T-helper 2 cell (primary cell): ENCODE measurements at places on chromosomes 2 and 18.
A peak's percentile ranks its signal among the peaks of the same experiment; 100 is the strongest.

DNA sequence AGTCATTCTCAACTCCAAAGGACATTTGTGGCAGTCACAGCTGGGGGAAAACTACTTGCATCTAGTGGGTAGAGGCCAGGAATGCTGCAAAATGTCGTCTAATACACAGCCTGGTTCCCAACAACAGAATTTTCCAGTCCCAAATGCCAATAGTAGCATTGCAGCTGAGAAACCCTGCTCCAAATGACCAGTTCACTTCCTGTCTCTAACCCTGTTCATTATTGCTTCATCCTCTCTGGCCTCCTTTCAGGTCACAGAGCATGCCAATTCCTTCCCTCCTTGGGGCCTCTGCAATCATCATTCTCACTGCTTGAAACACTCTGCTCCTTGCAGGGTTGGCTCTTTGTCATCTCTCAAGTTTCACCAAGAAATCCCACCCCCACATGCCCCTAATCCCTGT, 139.1 kb downstream of the IRS1 start:
- DNase-seq = no peak

GRCh38 chr2:102387763-102388546, 32.4 kb downstream of the IL18R1 start:
- no peak for DNase-seq

GRCh38 chr2:165193178-165193777, 10.6 kb downstream of the SCN3A start:
- no peak for DNase-seq

DNA sequence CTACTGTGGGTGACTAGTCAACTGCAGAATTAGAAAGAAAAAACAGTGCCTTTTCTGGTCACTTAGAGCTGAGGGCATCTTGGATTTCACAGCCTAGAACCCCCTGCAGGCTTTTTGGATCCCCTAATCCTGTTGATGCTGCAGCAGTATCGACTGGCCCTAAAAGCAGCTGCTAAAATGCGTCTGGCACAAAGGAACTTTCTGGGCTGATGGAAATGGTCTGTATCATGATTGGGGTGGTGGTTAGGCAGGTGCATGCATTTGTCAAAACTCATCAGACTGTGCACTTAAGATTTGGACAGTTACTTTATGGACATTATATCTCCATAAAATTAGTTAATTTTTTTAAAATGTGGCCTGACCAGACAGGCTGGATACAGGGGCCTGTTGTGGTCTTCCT, 149.8 kb downstream of the KLHL29 start:
- DNase-seq = no peak

DNA sequence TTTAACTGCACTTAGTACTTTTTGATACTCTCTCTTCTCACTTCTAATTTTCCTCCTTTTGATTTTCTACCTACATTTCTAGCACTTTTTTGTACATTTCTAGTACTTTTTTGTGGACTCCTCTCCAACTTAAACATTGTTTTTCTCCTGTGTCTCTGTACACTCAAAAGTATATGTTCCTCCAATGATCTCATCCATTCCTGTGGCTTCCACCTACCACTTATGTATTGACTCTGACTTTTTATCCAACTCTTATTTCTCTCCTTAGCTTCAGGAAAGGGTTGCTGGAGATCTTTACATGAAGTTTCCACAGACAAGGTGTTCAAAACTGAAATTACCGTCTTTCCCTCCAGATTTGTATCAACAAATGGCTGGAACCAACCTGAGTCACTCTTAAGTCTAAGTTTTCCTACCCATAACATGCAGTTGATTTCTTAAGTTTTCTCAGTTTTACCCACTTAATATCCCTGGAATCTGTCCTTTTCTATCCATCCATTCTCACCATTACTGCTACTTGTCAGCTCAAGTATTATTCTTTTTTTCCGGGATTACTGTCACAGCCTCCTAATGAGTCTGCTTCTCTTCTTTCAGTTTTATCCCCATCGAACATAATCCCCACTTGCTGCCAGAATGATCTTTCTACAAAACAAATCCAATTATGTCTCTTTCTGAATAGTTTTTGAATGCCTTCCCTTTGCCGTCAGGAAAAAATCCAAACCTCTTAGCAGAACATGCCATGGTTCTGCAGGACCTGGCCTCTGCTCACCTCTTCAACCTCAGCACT, 22.6 kb upstream of the PELI1 start:
- no peak for DNase-seq

GRCh38 chr18:44599412-44599811, 81.3 kb upstream of the SETBP1 start:
- no peak for DNase-seq

GRCh38 chr2:199962203-199962602, 6.8 kb downstream of the MAIP1 start:
- no peak for DNase-seq

GRCh38 chr2:211545582-211545981, 989.2 kb downstream of the CPS1 start:
- no peak for DNase-seq

GRCh38 chr2:25385910-25386309, 44.2 kb upstream of the DNMT3A start:
- DNase-seq = no peak

GRCh38 chr2:188238386-188238785, 53.3 kb upstream of the GULP1 start:
- no peak for DNase-seq

GRCh38 chr18:42778024-42778423, 337.5 kb downstream of the RIT2 start:
- DNase-seq = no peak

- DNase-seq = no peak
These were observed 217.7 kb upstream of the SMAD7 start for GRCh38 chr18:49168281-49168985.

DNA sequence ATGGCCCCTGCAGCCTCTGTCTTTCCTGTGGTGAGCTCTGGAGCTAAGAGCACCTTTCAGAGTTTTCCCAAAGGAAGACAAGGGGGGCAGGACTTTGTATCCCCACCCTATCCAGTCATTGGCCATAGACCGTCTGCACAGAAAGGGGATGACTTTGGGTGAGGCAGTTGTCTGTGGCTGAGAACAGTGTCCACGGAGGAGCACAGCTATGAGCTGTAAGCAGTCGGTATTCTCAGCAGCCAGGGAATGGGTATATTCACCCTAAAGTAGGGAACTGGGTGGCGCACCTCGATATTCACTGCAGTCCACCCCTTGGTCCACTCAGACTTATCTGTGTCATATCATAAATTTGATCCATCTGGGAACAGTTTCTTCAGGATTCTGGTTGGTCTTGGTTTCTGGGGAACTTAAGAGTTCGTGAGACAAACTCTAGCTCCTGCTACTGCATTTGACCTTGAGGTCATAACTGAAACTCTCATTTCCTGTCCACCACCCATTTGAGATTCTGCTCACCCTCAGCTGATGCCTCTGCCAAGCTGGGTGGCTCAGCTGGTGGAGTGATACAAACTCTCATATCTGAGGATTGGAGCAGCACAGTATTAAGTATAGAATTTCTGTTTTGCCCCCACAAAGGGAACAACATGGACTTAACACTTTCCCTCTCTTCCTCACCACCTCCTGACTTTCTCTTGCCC, 45.2 kb upstream of the SCG2 start:
- DNase-seq = no peak

- no peak for DNase-seq
These were observed 5.2 kb upstream of the KCNK3 start for GRCh38 chr2:26687328-26687727.

GRCh38 chr18:63440881-63441280, 18.6 kb upstream of the VPS4B start:
- no peak for DNase-seq

GRCh38 chr2:191515551-191515950, 162.4 kb upstream of the NABP1 start:
- no peak for DNase-seq

DNA sequence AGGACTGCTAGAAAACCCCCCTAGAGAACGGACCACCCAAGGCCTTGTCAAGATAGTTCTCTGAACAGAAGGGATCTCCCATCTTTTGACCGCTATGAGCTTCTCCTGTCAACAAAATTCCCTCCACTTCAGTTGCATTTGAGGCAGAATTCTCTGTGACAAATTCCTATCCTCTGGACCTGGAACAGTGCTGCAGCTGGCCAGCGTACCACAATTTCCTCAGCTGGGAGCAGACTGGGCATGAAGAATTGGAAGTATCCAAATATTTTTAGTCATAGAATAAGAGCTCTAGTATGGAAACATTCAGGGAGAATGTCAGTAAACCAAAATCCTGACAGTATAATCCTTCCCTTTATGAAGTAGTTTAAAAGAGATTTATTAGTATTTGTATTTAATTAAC, 147.1 kb upstream of the BOD1L2 start:
- DNase-seq = no peak

DNA sequence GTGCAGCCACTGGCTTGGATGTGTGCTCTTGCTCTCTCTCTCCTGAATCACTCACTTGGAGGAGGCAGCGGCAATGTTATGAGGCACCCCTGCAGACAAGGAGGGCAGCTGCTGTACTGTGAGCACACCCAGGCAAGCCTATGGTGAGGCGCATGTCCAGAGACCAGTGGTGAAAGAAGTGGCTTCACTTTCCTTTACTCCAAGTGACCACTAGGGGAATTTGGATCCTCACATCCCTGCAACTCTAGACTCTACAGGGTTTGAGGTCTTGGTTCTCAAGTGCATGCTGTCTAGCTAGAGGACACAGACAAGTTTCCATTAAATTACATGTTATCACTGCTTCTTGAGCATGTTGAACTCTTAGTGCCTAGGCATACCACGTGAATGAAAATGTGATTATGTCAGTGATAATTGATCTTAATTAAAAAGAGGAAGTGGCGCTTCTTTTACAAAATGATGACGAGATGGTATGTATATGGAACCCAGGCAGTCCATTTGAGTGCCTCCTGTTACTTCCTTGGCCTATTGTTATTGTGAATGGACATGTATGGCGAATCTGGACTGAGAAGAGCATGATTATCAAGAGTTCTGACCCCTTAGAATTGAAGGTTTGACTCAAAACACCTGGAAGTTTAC, 181.0 kb upstream of the CDH2 start:
- DNase-seq = no peak

GRCh38 chr2:127169066-127169660, 50.9 kb downstream of the CYP27C1 start:
- no peak for DNase-seq

DNA sequence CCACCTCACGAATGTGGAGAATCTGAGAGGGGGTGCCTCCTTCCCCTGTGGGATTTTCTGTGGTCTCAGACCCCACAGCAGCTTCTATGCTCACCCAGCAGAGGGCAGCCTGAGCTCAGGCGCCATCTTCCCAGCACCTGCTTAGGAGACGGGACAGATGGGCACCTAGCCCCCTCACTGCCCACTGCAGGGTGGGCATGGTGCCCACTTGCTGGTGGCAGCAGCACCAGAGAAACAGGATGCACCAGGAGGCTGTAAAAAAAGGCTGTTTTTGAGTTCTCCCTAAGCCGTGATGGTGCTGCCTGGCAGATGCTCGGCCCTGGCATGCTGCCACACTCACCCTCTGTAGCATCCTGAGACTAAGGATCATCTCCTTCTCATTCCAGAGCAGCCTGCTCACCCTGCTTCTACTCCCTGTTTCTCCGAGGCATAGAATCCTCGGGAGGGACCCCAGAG, 19.1 kb upstream of the SLC20A1 start:
- DNase-seq = peak; percentile 44

- DNase-seq = no peak
These were observed 54.5 kb upstream of the DAPL1 start for GRCh38 chr2:158740621-158741020.

GRCh38 chr2:30223413-30223874, 7.9 kb upstream of the LBH start:
- DNase-seq = no peak

GRCh38 chr2:76851000-76851399, 671.2 kb downstream of the LRRTM4 start:
- no peak for DNase-seq

DNA sequence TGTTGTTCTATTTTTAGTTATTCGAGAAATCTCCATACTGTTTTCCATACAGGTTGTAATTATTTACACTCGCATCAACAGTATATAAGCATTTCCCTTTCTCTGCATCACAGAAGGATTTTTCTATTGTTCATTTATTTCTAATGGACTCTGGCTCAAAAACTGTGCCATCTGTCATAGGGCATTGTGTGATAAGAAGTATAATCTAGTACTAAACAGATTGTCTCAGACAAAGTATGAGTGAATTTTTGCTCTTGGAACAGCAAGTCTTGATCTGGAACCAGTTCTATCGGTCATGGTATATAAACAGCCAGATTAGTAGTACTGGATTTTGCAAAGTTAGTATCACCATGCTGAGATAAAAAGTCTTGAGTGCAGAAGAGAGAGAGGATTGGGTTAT, 145.8 kb downstream of the KIAA1328 start:
- no peak for DNase-seq

GRCh38 chr2:98515250-98515991, 70.8 kb downstream of the INPP4A start:
- peak; percentile 49 for DNase-seq

DNA sequence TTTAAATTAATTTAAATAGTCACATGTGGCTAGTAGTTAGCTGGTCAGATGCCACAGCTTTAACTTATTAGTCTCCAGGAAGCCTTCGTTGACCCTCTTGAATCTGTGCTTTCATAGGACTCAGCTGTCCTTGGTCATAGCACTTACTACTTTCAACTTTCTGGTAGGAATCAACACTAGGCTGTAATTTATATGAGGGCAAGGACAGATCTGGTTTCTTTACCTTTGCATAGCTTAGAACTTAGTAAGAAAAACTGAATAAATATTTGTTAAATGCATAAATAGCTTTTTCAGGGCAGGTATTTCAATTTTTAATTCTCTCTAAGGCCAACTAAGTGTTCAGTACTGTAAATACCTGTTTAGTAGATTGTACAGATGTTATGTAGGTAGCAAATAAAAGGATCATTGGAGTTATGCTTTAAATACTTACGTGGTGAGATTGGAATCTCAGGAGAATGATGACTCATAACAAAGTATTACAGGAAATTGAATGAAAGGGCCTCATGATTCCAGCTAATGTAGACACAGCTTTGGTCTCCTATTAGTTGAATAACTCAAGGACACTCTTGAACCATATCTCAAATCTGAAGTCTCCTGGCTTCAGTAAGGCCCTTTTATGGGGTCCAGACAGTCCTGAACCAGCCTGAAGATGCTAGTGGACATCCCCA, 2.6 kb downstream of the CLIP4 start:
- no peak for DNase-seq

DNA sequence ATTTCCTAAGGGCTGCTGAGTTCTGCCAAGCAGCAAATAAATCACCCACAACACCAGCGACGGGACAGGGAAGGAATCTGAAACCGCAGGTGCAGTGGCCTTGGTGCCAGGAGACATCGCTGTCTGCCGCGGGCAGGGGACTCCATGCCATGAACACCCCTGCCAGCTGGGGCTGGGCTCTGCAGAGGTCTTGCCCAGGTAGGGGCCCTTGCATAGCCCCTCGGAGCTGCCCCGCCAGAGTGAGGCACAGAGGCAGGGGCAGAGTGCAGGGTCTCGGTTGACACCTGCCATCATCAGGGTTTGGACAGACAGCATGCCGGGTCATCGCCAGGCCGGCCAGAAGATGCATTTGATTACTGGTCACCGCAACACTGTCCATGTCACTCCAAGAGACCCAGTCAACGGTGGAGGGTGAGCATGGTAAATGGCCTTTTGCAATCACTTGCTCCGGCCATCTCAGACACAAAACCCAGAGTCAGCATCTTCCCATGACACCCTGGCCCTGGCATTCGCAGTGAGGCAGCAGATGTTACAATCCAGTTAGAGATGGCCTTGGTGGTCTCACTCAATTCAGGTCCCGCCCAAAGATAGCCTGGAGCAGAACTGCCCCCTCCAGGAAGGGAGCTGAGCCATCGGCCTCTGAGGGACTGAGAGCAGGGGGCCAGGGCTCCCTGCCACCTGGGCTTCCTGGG, 255.4 kb downstream of the NDUFA10 start:
- DNase-seq = no peak

GRCh38 chr2:107068069-107068916, 182.3 kb upstream of the ST6GAL2 start:
- DNase-seq = no peak
